ENCODE measurements at places on chromosomes 11 and 22.

DNA sequence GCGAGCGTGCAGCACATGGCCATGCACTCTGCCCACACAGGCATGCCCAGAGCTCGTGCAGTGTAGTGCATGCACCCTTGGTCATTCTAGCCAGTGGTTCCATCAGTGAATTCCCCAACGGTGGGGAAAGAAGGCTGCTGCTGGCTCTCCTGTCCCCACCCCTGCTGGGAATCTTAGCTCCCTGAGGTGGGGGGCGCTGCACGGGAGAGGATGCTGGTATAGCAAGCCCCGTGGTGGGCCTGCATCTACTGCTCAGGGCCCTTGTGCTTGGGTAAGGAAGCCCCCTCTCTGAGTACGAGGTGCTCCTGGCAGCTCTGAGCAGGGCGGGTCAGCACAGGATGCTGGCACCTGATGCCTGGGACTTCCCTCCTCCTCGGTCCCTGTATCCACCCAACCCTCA, 18.5 kb upstream of the BAIAP2L2 start:
- no peak for DNase-seq

DNA sequence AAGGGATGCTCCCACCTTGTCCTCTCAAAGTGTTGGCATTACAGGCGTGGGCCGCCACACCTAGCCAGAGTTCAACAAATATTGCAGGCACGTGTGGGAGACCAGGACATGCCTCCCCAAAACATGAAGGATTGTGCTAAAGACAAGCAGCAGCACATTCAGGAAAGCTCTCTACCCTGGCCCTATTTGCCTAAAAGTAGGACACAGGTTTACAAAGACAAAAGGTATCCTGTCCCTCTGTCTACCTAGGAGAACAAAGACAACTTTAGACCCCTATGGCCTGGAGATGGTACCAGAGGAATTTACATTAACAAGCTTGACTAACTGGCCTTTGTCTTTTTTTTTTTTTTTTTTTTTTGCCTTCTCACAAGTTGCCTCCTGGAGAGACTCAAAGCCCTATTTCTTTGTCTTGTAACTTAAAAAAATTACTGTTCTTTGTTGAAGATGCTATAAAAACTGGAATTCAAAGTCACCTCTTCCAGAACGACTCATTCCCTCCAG, 859 bp upstream of the ACCS start:
- no peak for DNase-seq

- no peak for DNase-seq
Measured at GRCh38 chr11:63845303-63845702, 6.4 kb downstream of the MARK2 start.

DNA sequence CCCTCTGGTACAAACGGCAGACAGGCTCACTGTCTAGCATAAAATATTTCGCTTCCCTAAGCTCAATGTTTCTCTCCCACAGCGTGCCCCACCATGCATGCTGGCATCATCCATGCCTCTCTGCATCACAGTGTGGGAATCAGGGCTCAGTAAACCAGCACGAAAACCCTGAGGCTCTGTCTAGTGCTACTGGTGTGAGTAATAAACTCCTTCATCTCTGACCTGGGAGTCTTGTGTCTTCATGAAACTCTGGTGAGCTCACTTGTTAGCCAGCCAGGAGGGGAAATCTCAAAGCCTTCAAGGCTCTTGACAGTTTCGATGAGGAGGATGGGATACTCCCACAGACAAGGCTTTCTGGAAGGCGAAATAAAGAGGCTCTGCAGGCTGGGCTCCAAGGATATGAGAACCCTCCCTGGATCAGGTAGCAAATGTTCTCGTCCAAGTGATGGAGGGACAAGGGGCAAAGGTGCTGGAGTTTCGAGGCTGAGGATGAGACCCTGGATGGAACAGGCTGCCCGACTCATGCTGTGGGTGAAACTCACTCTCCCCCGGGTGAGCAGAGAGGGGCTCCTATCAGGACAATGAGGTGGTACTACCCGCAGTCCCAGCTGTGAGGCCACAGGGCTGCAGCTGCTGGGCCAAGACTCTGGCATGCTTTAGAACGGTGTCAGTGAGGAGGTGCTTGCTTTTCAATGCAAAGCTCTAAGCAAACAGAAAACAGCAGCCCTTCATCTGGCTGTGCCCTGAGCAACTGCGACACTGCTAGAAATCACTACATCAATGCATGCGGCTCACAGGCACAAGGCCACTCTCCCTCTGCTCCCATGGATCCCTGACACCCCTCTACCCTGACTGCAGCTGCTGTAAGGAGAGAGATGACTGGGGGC, 69.3 kb downstream of the SHANK2 start:
- DNase-seq: no peak

- DNase-seq: no peak
Measured at GRCh38 chr11:78226684-78227680, 38.3 kb downstream of the USP35 start.
